Natural killer cell (primary cell): ENCODE measurements at places on chromosomes 11 and 22. TPM values are rescaled to one million over a fixed set of nuclear protein-coding genes. Genes with fewer than 3 reads are reported as not detected.

IL17REL gene
- not detected for total RNA-seq

COMMD9 gene
- 64.6 TPM for total RNA-seq

CCDC117 gene
- 26.9 TPM for total RNA-seq

LRP4 gene
- not detected for total RNA-seq

SMDT1 gene
- total RNA-seq: 37.7 TPM

FAM227A gene
- total RNA-seq: 0.07 TPM
